Keratinocyte (primary cell): ENCODE measurements at places on chromosomes 11 and 22. TPM values are rescaled to one million over a fixed set of nuclear protein-coding genes. Genes with fewer than 3 reads are reported as not detected.

FIBIN gene
- polyA plus RNA-seq = 0.08 to 0.30 TPM (median 0.18 TPM) in 3 replicates

DNA sequence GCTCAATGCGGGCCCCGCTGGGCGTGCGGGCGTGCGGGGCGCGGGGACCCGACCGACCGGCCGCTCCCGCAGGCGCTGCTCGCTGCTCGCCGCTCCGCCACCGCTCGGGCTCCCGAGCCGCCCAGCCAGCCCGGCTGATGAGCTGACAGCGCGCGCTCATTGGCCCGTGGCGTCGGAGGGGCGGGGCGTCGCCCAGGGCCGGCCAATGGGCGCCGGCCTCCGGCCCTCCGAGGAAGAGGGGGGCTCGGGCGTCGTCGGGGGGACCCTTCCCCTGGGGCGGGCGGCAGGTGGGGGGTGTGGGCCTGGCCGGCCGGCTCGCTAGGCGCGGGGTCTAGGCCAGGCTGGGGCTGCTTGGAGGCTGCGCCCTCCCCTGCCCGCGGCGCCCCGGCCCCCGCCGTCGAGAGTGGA lies at the start of gene SCUBE1:
SCUBE1 (minus strand) TSS at position 111 of the 408 bp plus-strand sequence. CDS start 111 bp downstream, outside the sequence.
- DNase-seq = no peak

GRCh38 chr22:45096256-45096907 lies 67.3 kb upstream of the NUP50 start:
- no peak for DNase-seq

- no peak for DNase-seq
These were observed 20.6 kb downstream of the CYTH4 start for GRCh38 chr22:37302674-37303555.

DNA sequence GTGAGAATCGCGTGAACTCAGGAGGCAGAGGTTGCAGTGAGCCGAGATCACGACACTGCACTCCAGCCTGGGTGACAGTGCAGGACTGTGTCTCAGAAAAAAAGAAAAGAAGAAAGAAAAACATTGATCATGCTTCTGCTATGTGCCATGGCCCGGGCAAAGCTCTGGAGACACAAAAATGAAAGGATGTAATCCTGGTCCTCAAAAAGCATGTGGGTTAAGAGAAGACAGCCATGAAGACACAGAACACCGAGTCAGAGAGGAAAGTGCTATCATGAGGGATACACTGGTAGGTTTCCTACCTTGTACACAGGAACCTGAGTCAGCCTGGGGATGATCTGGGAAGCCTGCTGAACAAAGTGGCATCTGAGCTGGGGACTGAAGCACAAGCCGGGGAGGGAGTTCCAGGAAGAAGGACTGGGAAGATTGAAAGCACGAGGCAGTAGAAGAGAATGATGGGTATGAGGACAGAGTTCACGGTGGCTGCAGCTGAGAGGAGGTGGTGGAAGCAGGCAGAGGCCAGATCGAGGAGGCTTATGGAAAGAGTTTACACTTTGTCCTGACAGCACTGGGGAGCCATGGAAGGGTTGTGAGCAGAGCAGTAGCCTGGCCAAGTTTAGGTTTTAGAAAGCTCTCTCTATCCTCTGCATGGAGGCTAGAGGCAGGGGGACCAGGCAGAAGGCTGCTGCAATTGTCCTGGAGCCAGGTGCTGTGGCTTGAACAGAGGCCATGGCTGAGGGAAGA lies 9.9 kb upstream of the MAFF start:
- no peak for DNase-seq

TUB gene
- 0.40 to 0.97 TPM (median 0.84 TPM) in 3 replicates for polyA plus RNA-seq

KMT5B gene
- 7.4 to 17.2 TPM (median 10.3 TPM) in 3 replicates for polyA plus RNA-seq

FADS3 gene
- polyA plus RNA-seq = 33.9 to 112 TPM (median 38.7 TPM) in 3 replicates

C11orf97 gene
- polyA plus RNA-seq = not detected in 3 replicates

GRCh38 chr11:47056261-47056915 lies 119.8 kb downstream of the CSTPP1 start:
- no peak for DNase-seq

- no peak for DNase-seq
These were observed 18.4 kb downstream of the MTMR3 start for GRCh38 chr22:29901354-29901753.

UQCR10 gene
- 140 to 174 TPM (median 161 TPM) in 3 replicates for polyA plus RNA-seq

- no peak for DNase-seq
These were observed 415.6 kb upstream of the NARS2 start for GRCh38 chr11:78990261-78990660.

DNA sequence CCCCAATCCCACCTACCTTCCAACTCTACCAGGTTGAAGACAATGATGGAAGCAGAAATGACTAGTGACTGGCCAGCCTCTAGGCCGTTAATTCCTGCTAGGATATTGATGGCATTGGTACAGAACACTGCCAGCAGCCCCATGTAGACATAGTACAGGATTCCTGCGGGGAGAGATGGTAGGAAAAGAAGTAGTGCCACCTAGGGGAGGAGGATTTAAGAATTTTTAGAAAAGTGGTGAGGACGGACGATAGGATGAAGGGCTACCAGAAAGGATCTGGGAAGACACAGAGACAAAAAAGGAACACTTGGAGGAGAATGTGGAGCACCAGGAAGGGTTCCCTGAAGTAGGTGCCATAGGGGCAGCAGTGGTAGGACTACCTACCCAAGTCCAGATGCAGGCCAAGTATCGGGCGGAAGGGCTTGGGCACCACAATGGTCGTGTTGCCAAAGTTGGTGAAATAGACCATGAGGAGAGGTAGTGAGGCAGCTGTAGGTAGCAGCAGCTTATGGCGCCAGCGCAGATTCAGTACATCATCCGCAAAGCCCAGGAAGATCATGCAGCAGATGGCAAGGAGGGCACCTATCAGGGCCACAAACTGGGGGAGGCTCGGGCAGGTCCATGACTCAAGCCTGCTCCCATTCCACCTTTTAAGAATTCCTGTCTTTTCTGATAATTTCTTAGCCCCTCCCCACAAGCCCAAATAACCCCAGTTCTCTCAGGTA lies 1.2 kb downstream of the DPAGT1 start:
- no peak for DNase-seq

DNA sequence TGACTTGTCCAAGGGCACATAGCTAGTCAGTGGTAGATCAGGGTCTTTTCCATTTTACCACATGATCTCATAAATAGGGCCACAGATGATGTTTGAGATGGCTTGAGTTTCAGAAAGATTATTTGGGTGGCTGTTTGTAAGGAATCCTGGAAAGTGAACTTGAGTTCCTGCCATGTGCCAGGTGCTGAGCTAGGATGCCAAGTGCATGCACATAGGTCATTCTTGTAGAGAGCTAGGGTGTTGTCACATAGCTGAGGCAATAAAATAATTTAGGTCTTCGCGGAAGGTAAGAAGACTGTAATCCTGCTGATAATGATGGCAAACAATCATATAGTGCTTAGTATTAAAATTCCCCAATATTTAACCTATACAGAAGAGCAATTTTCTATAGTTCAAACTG lies 1162.6 kb upstream of the TENM4 start:
- no peak for DNase-seq

- no peak for DNase-seq
These were observed 13.7 kb downstream of the NFRKB start for GRCh38 chr11:129881570-129882170.

GRCh38 chr11:90250970-90251369 lies 28.1 kb upstream of the CHORDC1 start:
- DNase-seq = no peak

DNA sequence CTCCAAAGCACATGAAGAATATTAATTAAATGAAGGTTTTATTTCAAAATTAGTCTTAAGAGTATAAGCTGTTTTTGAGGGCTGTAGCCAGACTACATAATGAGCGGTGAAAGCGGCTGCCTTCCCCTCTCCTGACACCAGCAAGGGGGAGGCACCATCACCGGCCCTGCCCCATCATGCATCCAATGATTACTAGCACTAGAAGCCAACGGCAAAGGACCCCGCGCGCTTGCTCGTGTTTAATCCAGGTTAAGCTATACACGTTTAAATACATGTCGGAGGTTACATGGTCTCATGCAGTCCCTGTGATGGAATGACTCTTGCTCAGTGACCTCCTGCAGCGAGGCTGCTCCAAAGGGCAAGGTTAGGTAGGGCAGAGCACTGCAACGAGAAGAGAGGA lies 50.3 kb downstream of the FEZ1 start:
- DNase-seq = no peak

- DNase-seq = peak; percentile 73
These were observed 2.1 kb upstream of the TMPRSS4 start for GRCh38 chr11:118074785-118075184.

DNA sequence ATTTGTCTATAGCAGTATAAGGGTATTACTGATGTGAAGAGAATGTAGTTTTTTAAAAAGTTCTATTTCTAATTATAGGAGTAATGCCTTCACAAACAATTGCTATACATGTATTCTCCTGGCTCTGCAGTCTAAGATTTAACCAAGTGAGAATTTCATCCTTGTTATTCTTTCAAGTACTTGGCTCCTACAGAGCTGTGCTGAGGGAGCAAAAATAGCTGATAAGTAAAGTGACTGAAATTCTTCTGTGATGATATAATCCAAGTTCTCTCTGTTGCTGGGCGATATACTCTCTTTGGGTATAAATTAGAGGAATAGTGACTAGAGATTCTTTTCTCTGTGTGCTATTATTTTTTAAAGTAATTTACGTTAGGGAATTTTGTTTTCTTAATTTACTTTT lies 68.0 kb downstream of the PGR start:
- no peak for DNase-seq

MISFA gene
- 0.63 to 1.7 TPM (median 0.70 TPM) in 3 replicates for polyA plus RNA-seq
